Stimulated activated naive CD4-positive, alpha-beta T cell treated with Interleukin-2 at 50 U/mL for 16 hours (primary cell): ENCODE measurements at places on chromosomes 6 and 20.

GRCh38 chr6:143123941-143124340 lies 63.3 kb downstream of the AIG1 start:
- no peak for DNase-seq

DNA sequence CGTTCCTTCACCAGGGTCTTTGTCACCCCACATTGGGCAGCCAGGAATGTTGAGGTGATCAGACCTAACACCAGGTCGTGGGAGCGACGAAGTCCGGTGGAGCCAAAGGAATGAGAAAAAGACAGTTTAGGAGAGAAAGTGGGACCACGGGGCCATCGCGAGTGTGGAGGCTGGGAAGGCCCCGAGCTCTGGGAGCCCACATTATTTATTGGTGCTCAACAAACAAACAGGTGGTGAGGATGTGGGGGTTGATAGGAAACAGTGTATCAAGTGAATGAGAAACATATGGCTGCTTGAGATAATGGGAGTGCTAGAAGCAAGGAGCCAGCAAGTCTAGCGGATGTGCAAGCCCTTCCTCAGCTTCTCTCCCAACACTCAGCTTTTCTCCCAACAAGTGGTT lies 287.1 kb upstream of the SGK1 start:
- DNase-seq, result no peak

DNA sequence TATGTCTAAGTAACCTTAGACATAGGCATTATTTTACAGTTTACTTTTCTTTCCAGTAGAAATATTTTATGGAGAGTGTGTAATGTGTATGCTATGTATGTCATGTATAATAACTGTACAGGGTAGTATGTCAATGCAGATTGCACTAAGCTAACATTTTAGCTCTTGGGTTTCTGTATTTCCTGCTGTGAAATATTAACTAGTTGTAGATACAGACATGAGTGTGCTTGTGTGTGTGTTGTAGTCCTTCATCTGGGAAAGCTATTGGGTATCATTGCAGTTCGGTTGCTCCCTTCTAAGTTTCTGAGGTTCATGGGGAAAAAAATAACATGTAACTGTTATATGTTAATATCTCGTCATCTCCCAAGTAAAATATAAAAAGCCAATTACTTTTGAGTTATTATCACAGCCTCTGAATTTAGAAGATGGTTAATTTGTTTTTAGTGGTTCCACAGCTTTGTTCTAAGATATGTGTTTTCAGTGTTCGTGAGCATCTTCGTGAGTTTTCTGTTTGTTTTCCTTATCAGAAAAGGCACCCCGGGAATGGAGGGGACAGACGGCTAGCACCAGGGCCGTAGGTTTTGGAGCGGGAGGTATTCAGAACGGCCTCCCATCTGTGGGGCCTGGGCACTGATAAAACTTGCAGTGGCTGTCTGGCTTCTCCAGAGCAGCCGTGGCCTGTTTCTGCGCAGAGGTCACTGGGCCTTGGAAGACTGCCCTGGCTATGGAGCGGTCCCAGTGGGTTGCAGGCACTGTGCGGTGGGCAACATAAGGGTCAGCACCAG lies 215.0 kb downstream of the ARID1B start:
- DNase-seq, result no peak

GRCh38 chr6:2108700-2109306 lies 136.6 kb downstream of the GMDS start:
- DNase-seq, result no peak

DNA sequence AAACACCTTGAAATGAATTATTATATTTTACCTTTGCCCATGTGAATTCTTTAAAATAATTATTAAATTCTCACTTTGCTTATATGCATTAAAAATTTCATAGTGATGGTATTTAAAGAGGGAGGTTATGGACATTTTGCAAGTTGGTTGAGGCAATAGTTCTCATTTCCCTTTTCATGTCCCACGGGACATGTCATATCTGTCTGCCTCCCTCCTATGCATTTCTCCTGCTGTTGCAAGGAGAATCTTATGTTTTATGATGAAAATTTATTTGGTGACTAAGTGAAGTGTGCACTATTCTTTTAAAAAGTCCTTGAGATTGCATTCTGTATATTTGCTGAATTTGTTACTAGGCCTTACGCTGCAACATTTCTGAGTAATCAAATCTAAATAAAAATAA lies 67.2 kb downstream of the UTRN start:
- DNase-seq, result no peak

DNA sequence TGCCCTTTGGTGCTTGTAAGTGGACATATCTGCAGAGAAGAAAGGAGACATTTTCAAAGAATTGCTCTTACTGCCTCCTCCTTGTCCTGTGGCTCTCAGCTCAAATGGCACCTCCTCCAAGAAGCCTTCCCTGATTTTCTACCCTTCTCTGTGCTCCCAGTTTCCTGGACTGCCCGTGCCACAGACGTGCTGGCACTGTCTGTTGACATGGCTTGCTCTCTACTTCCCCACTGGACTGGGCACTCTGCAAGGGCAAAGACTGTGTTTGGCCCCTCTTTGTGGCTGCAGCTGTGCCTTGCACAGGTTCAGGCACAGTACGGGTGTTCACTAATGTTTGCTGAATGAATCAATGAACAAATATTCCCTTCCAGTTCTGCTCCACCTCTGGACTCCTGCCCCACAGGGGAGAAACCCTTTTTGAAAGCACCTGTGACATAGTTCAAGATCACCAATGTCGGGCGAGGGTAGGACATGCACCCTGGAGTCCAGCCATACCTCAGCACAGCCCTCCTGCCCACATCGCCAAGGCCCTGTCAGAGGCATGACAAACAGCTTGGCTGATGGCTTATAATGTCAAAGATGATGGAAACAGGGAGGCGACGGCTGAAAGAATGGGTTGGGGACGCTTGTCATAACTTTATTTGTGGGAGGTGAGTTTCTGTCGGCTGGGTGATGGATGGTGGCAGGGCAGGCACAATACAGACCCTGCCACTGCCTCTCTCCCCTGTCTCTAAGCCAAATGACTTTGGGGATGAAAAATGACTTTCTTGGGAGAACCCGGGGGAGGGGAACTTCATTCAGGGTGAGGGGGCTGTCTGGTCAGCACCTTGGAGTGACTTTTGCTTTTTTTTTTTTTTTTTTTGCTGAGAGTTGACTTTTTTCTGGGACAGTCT lies 15.6 kb upstream of the CTNNBL1 start:
- DNase-seq, result no peak

DNA sequence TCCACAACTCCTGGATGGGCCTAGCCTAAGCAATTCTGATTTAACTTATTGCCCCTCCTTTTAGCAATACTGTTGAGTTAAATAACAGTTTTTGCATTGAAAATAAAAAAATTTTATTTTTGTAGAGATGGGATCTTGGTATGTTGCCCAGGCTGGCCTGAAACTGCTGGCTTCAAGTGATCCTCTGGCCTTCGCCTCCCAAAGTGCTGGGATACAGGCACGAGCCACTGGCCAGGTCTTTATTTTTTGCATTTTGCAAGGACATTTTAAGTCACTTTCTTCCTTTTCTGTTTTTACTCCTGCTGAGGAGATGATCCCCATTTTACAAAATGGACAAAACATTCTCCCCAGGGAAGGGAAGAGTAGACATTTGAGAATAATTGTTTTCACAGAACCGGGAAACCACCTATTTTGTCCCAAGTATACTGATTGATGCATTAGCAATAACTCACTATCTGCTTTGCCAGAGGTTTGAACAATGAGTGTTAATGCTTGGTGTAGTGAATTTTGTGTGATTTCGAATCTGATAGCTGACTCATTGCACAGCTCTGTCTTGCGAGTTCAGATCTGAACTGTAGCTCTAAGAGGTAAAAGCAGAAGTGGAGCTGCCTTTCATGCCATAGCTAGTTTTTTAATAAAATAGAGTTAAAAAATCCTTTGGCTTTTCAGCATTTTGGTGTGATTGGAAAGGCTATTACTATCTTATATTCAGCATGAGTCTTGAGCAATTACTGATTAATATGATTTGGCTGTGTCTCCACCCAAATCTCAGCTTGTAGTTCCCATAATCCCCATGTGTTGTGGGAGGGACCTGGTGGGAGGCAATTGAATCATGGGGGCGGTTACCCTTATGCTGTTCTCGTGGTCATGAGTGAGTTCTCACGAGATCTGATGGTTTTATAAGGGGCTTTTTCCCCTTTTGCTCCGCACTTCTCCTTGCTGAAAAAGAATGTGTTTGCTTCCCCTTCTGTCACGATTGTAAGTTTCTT lies 20.9 kb downstream of the IGF2R start:
- DNase-seq, result no peak

- no peak for DNase-seq
Measured at GRCh38 chr6:115958958-115959357, 101.7 kb downstream of the FRK start.

- no peak for DNase-seq
Measured at GRCh38 chr20:46746956-46747526, 37.6 kb downstream of the SLC2A10 start.

DNA sequence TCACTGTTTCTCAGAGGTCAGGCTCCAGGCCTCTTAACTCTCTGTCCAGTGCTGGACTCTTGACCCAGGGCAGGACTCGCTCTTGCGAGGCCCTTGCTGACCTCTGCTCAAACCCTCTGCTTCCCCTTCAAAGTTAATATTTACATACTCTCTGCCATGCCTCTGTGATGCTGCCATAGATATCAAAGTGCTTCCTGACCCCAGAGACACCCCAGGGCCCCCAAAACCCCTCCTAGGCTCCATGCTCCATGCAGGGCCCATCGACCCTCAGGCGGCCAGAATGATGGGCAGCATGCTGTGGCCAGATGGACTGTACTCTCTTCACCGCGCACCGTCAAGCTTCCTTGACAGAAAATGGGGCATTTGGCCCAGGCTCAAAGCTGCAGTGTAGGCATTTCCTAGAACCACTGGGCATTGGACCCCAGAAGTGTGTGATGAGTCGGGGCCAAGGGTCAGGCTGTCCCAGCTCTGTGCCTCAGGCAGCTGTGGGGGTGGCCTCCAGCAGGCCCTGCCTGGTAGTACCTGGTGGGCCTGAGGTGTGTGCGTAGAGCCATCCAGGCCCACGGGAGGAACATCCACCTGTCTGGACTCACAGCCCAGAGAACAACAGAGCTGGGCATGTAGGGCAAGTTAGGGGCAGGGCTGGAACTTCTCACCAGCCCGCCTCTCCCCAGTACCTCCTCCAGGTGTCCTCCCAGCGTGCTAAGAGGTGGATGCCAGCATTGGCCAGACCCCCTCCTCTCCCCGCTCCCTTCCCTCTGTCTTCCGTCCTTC lies 142.8 kb downstream of the VEGFA start:
- DNase-seq, result no peak

GRCh38 chr6:414447-414846 lies 22.9 kb downstream of the IRF4 start:
- no peak for DNase-seq

DNA sequence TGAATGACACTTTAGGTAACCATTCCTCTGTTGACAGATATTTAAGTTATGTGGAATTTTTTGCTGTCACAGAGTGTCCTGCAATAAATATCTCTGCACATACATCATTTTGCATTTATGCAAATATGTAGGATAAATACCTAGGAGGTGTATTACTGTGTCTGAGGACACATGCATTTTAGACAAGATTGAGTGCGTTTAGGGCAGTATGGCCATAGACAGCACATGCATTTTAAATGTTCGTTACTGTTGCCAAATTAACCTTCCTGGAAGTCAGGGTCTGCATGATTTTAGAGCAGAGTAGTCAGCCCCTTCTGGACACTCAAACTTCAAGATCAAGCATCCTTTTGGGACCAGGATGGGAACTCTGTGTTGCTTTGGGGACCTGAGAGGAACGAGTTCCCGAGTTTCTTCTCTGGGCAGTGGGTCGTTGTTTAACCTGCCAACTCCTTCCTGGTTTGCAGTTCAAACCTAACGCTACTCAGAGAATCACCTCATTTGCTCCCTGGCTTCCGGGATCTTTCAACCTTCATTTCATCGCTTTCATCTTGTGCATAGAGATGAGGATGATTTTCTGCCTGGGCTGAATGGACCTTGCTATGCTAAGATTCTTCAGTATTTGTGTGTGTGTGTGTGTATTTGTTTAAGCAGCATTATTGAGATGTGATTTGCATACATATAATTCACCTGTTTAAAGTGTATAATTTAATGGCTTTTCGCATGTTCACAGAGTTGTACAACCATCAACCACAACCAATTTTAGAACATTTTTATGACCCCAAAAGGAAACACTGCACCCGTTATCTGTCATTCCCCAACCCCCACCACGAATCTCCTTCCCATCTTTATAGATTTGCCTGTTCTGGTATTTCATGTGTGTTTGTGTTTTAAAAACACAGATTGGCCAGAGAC lies 9.8 kb downstream of the BCAS4 start:
- DNase-seq, result no peak

DNA sequence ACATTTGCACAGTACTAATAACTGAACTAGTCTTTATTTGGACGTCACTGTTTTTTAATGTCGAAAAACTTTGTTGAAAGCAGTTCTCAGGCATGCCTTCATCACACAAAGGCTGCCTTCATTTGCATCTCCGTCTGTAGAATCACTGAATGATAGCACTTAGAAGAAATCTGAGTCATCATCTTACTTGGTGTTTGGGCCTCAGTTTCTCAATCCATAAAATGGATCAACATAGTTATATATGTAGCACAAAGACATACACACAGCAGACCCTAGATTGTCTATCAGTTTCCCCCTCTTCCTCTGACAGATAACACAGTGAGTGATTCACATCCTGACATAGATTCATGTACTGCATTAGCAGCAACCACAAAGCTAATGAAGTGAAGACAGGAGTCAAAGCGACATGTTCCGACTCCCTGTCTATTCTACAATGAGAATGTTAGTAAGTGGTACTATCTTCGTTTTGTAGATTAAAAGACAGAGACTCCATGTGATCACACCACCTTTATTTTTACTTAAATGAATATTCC lies 80.4 kb upstream of the PDE10A start:
- no peak for DNase-seq

DNA sequence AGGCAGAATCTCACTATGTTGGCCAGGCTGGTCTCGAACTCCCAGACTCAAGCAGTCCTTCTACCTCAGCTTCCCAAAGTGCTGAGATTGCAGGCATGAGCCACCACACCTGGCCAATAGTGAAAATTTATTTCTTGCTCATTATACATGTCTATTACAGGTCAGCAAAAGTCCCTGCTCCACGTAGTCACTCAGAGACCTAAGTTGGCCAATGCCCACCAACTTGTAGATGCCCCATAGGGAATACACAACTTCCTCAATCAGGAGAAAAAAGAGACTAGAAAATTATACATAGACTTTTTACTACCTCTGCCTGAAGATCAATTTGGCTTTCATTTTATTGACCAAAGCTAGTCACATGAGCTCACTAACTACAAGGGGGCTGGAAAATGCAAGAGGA lies 22.0 kb upstream of the CGA start:
- DNase-seq, result no peak

DNA sequence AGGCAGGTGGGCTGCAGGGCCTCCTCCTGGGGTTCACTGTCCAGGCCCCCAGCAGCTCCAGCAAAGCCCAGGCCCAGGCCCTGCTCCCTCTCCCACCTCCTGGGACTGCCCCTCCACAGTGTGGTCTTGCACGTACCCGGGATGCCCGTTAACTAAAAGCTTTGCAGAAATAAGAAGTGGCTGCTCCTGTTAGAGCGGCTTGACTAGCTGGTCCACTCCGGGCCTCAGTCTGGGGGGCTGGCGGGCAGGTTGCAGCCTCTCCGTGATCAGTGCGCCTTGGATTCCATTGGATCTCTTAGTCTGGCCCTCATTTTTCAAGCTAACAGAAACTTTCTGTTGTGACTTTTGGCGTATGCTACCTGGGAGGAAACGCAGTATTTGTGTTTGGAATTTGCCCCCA lies 26.9 kb downstream of the SLCO4A1 start:
- DNase-seq, result no peak
